ENCODE measurements at places on chromosomes 4 and X. TPM values are rescaled to one million over a fixed set of nuclear protein-coding genes. Genes with fewer than 3 reads are reported as not detected.

IL3RA gene
- not detected for total RNA-seq

CD38 gene
- total RNA-seq, result 25.6 TPM

PABPC5 gene
- not detected for total RNA-seq

AFP gene
- total RNA-seq, result not detected

ITM2A gene
- 70.5 TPM for total RNA-seq

EDNRA gene
- not detected for total RNA-seq

CPEB2 gene
- 5.3 TPM for total RNA-seq

BLTP1 gene
- 19.0 TPM for total RNA-seq

RXFP1 gene
- not detected for total RNA-seq

POLN gene
- total RNA-seq, result 2.1 TPM

IQCM gene
- total RNA-seq, result not detected

GAGE1 gene
- not detected for total RNA-seq

TMEM187 gene
- total RNA-seq, result 4.4 TPM

MAP9 gene
- total RNA-seq, result 8.3 TPM

HHIP gene
- not detected for total RNA-seq

LRRC66 gene
- total RNA-seq, result 0.09 TPM

TLR10 gene
- 0.22 TPM for total RNA-seq

CPZ gene
- not detected for total RNA-seq

AMTN gene
- total RNA-seq, result not detected

GUCY1A1 gene
- 0.09 TPM for total RNA-seq

UCP1 gene
- not detected for total RNA-seq

TEX11 gene
- total RNA-seq, result not detected

TMEM255A gene
- not detected for total RNA-seq

FAT1 gene
- not detected for total RNA-seq

GAGE13 gene
- total RNA-seq, result not detected

Data from activated CD8-positive, alpha-beta T cell treated with anti-CD3 and anti-CD28 coated beads for 36 hours (primary cell).